ENCODE measurements at places on chromosomes 3 and 15. TPM values are rescaled to one million over a fixed set of nuclear protein-coding genes. Genes with fewer than 3 reads are reported as not detected.

DNA sequence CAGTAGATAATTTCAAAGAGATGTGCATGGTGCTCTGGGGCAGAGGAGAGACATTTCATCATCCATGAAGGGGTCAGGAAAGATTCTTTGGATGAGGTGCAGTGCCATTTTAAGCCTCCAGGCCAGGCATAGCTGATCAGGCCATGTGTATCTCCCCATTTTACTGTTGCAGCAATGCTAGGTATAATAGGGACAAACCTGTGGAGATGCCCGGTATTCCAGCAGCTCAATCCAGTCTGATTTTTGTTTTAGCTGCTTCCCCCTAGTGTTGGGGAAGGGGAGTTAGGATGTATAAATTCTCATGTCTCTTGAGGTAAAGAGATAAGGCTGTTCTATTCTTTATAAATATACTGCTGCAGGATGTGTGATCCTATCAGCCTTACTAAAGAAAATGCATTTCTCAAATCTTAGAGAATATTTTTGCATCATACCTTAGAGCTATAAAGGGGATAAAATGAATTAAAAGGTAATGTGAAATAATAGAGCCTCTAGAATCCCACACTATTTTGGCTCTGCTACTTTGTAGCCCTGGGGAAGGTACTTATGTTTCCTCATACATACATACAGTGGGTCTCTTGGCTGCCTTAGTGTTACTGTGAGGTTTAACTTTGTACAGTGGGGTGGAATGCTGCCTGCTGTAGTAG lies 5.2 kb downstream of the CDV3 start:
- DNase-seq = peak; percentile 75

- DNase-seq = no peak
Measured at GRCh38 chr15:49415149-49415548, 7.9 kb upstream of the FGF7 start.

GRCh38 chr3:115576325-115576875 lies 46.9 kb upstream of the GAP43 start:
- no peak for DNase-seq

DNA sequence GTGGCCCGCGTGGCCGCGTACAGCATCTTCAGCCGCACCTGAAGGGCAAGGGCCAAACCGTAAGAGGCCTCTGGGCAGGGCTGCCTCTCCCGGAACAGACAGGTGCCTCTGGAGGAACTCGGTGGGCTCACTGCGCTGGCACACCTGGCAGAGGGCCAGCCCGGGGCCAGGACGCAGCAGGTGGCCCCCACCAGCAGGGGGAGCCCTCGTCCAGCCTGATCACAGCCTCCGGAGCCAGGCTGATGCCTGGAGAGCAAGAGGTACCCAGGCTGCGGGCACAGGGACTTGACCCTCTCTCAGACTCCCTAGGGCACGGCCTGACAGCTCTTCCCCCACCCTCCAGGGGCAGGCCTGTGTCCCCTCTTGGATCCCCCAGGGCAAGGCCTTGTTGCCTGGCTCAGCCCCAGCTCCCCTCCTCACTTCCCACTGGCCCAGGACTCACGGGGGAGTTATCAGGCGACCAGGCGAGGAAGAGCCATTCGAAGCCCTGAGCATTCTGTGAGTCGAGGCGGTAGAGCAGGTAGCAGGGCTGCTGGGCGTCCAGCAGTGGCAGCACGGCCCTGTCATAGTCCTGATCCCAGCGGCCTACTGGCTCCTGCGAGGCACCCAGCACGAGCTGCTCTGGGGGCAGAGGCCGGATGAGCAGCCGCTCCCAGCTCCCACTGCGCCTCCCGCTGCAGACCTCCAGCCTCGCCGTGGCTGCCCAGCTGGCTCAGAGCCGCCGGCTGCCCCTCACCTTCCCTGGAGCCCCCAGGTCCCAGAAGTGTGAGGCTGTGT lies 6.2 kb upstream of the TLR9 start:
- DNase-seq = no peak

GRCh38 chr3:85475346-85475745 lies 516.6 kb downstream of the CADM2 start:
- DNase-seq = no peak

GRCh38 chr3:9037144-9037711 lies 74.0 kb upstream of the RAD18 start:
- DNase-seq = no peak

DNA sequence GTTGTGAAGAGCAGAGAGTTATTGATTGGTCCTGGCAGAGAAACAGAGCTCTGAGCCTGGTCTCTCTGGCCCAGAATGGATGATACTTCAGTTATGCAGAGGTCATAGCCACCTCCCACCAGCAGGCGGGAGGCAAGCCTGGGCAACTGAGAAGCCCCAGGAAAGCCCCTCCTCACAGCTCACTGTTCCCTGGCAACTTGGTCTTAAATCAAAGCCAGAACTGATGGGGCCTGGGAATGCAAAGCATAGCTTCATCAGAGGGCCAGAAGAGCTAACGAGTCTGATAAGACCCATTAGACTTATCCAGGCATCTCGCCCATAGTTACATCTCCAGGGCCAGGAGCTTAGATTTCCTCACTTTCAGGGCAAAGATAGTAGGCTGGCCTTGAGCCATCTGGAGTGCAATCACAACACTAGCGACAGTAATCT lies 5.5 kb upstream of the COLQ start:
- no peak for DNase-seq

DNA sequence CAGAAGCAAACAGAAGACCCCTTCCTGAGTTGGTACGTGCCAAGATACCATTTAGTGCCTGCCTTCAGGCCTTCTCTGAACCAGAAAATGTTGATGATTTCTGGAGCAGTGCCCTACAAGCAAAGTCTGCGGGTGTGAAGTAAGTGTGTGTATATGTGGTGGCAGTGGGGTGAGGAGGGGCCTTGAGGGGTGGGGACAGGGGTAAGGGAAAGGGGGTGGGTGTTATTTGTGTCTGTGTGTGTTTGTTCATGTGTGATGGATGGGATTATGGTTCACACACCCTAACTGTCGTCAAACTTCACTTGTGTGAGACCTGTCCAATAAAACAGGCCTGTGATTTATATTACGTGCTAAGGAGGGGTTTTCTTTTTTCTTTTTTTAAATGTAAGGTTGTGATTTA lies 92.2 kb downstream of the USP13 start:
- DNase-seq = no peak

DNA sequence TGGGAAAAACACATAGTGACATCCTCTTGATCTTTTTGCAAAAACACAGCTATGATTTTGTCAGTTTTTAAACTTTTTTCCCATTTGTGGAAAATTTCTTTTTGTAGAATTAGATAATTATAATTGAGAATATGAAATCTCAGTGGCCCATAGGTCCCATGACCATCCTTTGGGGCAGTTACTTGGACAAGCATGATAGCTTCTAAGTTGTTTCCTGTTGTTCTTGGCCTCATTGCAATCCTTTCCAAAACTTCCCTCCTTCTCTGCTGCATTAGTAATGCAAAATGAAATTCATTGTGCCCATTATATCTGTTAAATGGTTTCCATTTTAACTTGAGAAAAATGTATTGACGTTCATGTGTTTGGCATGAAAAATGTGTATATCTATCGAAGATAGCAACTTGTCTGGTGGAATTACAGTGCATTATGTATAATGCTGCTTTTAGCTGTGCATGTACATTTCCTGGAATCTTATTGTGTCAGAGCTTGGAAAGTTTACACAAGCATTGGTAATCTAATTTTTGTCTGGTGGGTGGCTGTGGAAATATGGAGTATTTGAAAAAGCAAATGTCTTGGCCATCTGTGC lies 70.0 kb downstream of the MDFIC2 start:
- no peak for DNase-seq

DNA sequence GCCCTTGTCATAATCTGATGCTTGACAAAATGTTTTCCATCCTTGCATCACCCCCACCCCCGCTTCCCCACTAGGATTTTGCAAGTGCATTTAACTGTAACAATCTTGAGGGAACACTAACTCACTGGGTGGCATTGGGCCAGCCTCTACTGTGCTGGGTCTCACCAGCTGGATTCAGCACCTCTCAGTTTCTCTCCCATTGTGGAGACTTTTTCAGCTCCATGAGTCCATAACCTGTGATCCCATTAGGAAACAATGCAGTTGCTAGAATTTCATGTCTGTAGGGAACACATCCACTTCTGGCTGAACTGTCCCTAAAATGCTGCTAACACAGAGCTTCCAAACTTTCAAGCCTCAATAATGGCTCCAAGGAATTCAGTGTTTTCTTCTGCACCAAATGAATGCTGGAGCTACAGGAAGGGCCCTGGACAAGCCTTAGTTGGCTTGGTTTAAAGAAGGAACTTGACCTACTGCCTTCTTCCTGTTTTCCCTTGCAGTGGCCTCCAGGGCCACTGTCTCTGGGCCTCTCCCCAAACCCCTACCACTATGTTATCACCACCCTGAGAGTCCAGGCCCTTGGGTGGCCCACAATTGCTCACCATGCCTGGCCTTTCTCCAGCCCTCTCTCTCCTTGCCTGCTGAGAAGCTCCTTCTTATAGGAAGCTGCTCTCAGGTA lies 15.6 kb downstream of the CYP19A1 start:
- DNase-seq = no peak

DNA sequence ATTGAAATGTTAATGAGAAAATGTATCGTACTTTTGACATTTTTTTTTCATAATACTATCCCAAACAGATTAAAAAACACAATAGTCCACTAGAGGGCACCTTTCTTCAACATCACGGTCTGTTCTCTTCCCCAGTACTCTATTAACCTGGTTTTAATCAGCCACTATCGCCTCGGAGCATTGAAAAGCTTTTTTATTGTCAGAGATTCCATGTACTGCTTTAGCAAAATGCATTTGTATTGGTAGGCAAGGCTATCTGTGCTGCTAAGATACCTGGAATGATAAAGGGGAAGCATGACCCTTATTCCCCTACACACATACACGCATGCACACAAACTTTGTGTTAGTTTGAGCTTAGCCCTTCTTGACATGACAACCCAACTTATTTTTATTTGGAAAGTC lies 160.1 kb upstream of the IL12A start:
- DNase-seq = peak; percentile 32

GRCh38 chr15:78327466-78327865 lies 12.7 kb upstream of the CRABP1 start:
- DNase-seq = no peak

DNA sequence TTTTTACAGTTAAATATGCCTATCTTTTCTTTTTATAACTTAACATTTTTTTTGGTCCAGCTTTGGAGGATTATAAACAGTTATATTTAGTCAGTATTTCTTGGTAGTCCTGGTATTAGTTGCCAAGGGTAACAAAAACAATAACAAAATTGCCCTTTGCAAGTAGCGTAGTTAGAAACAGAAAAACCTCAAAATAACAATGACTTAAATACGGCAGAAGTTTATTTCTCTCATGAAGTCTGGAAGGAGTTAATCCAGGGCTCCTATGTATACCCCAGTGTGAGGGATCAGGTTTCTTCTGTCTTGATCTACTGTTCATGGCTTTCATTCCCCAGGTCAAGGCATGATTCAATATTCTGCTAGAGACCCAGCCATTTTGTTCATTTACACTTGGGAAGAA lies 14.1 kb upstream of the MYH15 start:
- no peak for DNase-seq

DNA sequence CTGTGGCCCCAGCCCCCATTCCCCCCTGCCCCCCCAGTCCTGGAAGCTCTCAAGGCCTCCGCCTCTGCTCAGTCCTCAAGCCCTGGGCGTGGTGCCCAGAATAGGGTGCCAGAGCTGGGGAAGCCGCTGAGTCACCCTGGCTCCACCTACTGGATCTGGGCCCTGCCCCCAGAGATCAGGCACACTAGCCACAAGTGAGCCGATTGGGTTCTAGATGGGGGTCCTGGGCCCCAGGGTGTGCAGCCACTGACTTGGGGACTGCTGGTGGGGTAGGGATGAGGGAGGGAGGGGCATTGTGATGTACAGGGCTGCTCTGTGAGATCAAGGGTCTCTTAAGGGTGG lies 5.7 kb downstream of the EIF4G1 start:
- DNase-seq = no peak

GRCh38 chr3:125129512-125129997 lies 73.8 kb upstream of the HEG1 start:
- peak; percentile 69 for DNase-seq

DNA sequence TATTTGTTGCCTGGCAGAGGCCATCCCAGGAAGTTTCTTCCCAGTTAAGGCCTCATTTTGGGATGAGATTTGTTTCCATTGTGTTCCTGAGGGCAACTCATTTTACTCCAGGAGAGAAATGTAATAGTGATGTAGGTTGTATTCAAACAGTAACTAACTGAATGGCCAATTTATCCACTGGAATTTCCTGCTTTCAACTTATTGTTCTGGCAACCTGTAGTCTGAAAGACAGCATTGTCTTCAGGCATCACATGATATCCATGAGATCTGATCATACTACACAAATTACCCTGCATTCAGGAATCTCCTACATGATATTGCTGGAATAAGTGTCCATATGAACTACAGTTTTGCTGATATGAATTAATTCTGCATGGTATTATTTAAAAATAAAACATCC lies 79.5 kb upstream of the FGF7 start:
- no peak for DNase-seq

DNA sequence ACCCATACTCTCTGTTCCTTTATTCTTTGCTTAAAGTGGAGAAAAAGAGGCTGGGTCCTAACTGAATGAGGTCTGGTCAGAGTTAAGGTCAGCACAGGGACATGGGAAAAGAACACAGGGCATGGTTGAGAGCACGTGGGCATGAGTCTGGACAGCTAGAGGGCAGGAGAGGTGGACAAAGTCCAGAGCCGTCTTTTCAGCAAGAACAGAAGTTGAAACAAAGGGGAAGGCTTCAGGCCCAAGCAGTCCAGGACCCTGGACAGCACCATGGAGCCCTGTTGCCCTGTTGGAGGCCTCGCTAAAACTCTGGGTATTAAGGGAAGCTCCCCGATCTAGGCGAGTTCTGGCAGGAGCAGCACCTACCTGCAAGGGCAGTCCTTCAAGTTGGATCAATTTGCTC lies 50.7 kb downstream of the XYLB start:
- no peak for DNase-seq

- DNase-seq = no peak
Measured at GRCh38 chr15:42373274-42373673, 14.0 kb downstream of the CAPN3 start.

- DNase-seq = no peak
Measured at GRCh38 chr3:100072326-100073048, 41.8 kb downstream of the FILIP1L start.

GRCh38 chr3:59313365-59313764 lies 263.5 kb upstream of the CFAP20DC start:
- DNase-seq = peak; percentile 57

GRCh38 chr3:37097776-37098175 lies 76.6 kb downstream of the LRRFIP2 start:
- DNase-seq = no peak

The ADGRG7 gene
- 4.2 TPM for total RNA-seq

The LIPC gene
- total RNA-seq = 17.6 TPM

The LTK gene
- 10.9 TPM for total RNA-seq

The STRC gene
- not detected for total RNA-seq

The SUSD5 gene
- not detected for total RNA-seq

The ABHD17C gene
- 19.2 TPM for total RNA-seq

The TMED3 gene
- total RNA-seq = 91.1 TPM

The MORF4L1 gene
- total RNA-seq = 426 TPM

The STRA6 gene
- 2.1 TPM for total RNA-seq

The WDR93 gene
- 0.16 TPM for total RNA-seq

The RNF111 gene
- total RNA-seq = 30.5 TPM

The MME gene
- total RNA-seq = 0.52 TPM

All from Caco-2 (cell line).